ENCODE measurements at places on chromosomes 16 and 17.

DNA sequence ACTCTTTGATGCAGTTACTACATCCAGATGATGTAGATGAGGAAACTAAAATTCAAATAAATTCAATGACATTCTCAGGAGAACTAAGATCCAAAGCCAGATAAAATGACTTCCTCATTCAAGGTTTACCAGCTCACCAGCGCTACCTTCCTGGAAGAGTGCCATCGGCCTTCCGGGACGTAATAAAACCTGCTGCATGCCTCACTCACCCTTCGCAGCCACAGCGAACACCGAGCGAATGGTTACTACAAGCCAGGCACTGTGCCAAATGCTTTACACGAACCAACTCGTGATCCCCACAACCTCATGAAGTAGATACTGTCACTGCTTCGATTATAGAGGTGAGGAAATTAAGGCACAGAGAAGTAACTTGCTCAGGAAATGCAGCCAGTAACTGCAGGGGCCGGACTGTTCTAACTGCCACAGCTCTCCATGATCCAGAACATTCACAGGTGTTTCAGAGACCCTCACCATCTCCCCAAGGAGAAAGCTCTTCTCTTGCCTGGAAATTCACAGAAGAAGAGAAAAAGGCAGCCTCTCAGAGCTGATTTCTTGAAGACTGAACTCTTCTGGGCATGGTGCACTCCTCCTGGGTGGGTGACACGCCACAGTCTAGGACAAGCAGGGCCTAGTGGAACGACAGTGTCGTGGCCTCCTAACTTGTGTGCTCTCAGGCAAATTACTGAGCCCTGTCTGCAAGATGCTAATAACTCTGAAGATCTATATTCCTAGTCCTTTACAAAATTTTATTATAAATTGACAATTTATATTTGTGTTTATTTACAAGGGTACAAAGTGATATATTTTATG lies 46.8 kb downstream of the HIC1 start:
- DNase-seq = peak; percentile 92

DNA sequence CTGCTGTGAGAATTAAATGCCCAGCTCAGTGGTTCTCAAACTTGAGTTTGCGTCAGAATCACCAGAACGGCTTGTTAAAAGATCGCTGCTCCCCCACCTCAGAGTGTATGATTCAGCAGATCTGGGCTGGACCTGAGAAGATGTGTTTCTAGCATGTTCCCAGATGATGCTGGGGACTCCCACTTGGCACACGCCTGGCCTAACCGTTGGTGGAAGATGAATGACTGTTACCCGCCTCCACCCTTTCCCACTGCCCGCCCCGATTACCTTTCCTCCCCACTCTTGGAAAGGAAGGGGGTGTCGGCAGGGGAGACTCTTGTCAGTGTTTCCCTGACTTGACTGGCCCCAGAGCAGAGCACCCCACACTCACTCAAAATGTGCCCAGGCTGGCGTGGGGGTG lies 29.3 kb upstream of the ABCC3 start:
- no peak for DNase-seq

DNA sequence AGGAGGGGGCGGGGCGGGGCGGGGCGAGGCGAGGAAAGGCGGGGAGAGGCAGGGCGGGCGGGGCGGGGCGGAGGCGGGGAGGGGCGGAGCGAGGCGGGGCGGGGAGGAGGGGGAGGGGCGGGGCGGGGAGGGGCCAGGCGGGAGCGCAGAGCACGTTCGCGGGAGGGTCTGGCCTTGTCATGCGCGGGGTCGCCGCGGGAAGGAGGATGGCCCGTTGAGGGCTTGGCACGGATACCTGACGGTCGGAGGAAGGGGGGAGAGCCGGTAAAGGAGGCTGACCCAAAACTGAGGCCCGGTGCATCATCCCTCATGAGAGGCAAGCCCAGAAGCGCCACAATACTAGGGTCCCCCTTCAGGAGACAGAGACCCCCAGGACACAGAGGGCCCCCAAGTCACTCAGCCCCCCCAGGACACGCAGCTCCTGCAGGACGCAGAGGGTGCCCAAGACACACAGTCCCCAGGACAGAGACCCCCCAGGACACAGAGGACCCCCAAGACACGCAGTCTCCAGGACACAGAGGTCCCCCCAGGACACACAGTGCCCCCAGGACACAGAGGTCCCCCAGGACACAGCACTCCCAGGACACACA lies 593 bp upstream of the WDR45B start:
- DNase-seq = peak; percentile 36

DNA sequence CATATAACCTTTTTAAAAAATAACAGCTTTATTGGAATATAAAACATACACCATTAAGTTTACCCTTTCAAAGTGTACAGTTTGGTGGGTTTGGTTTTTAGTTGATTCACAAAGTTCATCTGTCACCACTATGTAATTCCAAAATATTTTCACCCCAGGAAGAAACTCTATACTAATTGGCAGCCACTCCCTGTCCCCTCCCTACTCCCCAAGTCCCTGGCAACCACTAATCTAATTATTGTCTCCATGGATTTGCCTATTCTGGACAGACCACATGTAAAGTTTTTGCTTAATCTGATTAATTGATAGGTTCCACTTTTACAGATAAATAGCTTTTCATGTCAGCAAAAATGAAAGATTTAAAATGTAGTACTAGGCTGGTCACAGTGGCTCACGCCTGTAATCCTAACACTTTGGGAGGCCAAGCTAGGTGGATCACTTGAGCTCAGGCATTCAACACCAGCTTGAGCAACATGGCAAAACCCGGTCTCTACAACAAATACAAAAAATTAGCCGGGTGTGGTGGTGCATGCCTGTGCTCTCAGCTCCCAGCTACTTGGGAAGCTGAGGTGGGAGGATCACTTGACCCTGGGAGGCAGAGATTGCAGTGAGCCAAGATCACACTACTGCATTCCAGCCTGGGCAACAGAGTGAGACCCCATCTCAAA lies 25.0 kb upstream of the MAPK3 start:
- no peak for DNase-seq

- DNase-seq = peak; percentile 86
These were observed 2.8 kb upstream of the PRRT2 start for GRCh38 chr16:29809031-29809747.

- no peak for DNase-seq
These were observed 1.2 kb upstream of the TNRC6C start for GRCh38 chr17:77957235-77957856.

DNA sequence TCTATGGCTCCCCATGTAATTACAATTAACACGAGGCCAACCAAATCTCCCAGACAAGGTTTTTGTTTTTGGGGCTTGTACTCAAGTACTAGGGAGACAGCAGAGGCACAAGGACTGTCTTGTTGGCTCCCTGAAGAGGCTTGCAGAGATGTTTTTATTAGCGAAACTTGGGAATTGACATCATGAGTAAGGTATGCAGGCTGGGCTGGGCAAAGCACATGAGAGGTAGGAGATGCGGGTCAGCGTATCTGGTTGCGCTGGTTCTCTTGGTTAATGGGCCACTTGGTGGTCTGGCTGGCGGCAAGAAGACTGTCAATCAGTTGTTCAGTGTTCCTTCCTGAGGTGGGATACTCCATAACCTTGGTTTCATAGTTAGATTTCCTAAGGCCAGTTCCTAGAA lies 28.9 kb downstream of the LCMT1 start:
- no peak for DNase-seq

- DNase-seq = no peak
These were observed 164.9 kb downstream of the CCDC182 start for GRCh38 chr17:57580055-57580739.

DNA sequence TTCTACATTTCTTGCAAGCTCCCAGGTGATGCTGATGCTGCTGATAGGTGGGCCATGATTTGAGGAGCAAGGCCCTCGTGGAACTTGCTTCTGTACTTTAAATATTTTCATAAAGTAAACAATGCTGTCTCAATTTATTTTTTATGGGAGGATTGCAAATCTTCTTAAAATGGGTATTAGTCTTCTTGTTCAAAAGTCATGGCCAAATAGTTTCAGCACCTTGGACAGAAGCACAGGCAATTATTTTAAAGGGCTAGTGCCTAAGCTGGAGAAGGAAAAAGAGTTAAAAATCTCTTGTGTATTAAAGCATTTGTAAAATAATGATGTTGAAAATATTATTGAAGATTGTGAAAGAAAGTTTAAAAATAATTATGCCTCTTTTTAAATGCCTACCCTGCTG lies 50.5 kb downstream of the GPR139 start:
- DNase-seq = no peak

GRCh38 chr17:80393961-80394360 lies 21.0 kb upstream of the ENDOV start:
- DNase-seq = no peak

DNA sequence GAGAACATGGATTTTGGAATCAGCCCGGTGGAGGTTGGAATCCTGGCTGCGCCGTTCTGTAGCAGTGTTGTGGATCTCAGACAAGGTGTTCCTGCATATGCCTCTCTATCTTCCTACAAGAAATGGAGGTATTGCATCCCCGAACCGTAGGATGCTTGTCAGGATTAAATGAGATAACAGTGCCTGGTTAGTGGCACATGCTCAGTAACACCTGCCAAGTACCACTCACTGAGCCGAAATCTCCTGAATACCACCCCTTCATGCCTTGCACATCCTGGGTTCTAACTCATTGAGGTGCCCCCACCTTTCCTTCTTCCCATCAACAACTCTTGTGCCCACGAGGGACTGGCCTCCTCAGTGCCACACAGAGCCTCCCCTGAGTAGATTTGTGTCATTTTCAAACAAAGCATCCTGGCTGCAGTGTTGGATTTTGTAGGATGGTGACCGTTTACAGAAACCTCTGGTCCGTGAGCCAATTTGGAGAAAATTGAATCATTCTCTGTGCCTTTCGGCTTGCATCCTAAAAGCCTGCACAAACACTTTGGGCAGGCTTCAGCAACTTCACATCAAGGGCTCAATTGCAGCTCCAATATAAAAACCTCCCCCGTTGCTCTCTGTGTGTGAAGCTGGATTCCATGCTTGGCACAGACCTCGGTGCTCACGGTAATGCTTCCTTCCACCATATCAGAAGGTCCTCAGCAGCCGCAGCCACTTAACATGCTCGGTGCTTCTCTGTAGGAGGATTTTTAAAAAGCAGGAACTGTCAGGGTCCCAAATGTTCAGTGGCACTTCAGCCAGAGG lies 84.2 kb downstream of the WWOX start:
- no peak for DNase-seq

DNA sequence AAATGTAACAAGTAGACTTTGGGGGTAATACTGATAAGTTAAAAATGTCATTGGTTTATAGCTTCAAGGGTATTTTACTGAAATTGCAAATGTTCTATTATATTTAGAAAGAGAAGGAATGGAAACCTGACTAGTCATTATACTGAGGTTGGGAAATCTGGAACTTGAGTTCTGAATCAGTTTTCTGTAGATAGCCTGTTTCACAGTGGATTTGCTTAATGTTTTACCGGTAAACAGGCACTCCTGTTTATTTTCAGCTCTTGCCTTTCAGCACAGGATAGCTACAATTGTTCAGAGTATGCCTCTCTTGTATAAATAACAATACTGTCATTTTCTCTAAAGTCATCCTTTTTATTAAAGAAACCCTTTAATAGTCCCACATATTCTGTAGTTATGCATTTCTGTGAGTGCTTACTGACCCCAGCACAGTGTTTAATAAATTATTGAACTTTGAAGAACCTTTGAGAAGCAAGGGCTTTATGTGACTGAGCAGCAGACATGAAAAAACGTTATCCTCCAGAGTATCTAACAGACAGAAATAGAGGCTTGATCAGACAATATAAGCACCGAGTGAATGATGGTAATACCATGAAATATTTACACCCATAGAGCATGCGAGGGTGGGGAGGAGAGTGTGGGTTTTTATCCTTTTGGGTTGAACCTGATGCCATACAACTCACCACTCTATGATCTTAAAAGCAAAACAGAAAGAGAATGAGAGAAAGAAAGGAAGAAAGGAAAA lies 58.2 kb downstream of the FTO start:
- DNase-seq = no peak

GRCh38 chr17:44901411-44901921 lies 2.2 kb upstream of the EFTUD2 start:
- DNase-seq = no peak

DNA sequence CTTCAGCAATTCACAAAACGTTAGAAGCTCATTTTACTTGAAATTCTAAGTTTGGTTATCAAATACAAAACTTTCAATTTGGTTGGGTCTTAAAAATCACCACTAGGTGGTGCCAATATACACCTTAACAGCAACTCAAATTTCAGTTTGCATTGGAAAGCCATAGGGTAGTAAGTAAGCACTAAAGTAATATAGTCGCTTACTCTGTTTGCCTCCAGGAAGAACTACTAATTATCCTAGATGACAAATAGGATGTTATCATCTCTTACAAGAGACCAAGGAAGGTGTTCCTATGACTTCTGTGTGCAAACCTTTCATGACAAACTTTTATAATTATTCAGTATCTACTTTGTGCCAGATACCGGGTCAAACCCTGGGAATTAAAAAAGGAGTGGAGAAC lies 93.3 kb downstream of the MYO1D start:
- DNase-seq = no peak

DNA sequence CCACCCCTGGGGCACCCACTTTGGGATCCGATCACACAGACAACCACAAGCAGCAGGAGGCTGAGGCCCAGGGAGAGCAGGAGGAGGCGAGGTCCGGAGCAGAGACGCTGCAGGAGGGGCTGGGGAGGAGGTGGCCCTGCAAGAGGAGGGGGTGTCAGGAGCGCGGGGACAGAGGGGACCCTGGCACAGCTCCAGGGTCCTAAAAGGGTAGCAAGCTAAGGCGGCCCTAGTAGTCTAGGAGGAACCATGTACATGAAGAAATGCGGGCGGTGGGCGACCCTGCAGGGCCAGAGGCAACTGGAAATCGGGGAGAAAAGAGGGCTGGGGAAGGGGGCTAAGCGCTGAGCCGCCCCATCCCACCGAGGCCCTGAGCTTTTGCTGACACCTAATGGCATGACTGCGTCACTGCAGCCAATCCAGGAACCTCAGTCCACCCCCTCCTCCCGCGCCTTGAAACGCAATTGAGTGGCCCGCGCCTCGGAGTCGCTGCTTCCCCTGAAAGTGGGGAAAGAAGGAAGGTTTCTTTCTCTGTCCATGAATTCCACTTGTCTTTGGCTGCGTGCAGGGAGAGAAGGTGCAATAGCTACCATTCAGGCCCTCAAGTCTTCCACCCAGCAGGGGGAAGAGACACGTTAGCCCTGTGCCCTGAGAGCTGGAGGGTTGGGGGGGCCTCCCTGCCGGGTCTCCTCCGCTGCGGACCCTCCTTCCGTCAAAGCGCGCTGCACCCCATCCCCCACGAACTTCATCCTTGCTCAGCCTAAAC lies 1.8 kb downstream of the ASGR1 start:
- DNase-seq = peak; percentile 72

- no peak for DNase-seq
These were observed 16.8 kb upstream of the NKD1 start for GRCh38 chr16:50531359-50531758.

DNA sequence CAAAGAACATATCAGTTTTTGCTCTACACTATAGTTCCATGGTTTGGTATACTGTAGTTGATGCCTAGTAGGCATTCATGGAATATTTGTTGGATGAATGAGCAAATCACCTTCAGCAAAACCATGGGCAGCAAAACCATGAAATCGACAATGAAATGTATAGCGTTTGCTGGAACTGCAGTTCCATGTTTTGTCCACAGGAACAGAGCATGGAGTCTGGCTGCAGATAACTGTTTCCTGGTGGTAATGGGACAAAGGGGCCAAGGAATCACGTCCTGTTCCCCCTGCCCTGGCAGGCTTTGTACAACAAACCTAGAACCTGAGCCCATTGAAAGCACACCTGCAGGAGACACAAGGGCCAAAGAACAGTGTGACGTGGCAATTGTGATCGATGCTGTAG lies 101.1 kb downstream of the USP31 start:
- no peak for DNase-seq

Data from upper lobe of left lung (tissue), 6 donors.